ENCODE measurements at places on chromosomes 3 and 15. TPM values are rescaled to one million over a fixed set of nuclear protein-coding genes. Genes with fewer than 3 reads are reported as not detected.

GRCh38 chr3:109548192-109548938 is 211.0 kb upstream of the DPPA4 start:
- DNase-seq: peak; percentile 9
- no peak overlapping the region for H3K27ac ChIP-seq
- H3K27me3 ChIP-seq: no peaks in the 10 kb centered on the region

Gene AGTR1
- total RNA-seq: not detected

Gene MESP1
- total RNA-seq: 5.6 TPM

Gene CHL1
- total RNA-seq: not detected

GRCh38 chr3:66494959-66495667 is 5.7 kb downstream of the LRIG1 start:
- H3K27me3 ChIP-seq: no peaks in the 10 kb centered on the region
- DNase-seq: no peak
- H3K4me3 ChIP-seq: peak overlapping the region; percentile 94
- peaks cover 20% of the 10 kb centered on the region for H3K36me3 ChIP-seq
- peak overlapping the region; percentile 72 for H3K27ac ChIP-seq

DNA sequence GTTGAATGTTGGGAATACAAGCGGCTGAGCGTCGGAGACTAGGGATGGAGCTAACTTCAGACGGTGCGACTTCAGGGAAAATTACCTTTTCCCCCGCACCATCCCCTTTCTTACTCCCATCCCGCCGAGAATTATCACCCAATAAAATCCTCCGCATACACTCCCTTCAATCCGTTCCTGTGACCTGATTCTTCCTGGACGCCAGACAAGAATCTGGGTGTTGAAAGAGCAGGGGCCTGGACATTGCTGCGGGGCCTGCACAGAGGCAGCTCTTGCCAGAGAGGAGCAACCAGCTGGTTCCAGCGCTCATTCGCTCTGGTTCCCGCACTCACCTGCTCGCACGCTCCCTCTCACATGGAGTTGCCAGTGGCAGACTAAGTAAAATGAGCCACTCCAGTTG is 241.9 kb downstream of the ALCAM start:
- peaks cover 2% of the 10 kb centered on the region for H3K27me3 ChIP-seq
- DNase-seq: no peak
- no peak overlapping the region for H3K4me3 ChIP-seq
- no peaks in the 10 kb centered on the region for H3K36me3 ChIP-seq
- H3K4me1 ChIP-seq: no peaks in the 10 kb centered on the region
- H3K27ac ChIP-seq: no peak overlapping the region

Gene CPN2
- total RNA-seq: not detected

Gene GOLGA8O
- 2.2 TPM for total RNA-seq

Gene TMEM40
- not detected for total RNA-seq

DNA sequence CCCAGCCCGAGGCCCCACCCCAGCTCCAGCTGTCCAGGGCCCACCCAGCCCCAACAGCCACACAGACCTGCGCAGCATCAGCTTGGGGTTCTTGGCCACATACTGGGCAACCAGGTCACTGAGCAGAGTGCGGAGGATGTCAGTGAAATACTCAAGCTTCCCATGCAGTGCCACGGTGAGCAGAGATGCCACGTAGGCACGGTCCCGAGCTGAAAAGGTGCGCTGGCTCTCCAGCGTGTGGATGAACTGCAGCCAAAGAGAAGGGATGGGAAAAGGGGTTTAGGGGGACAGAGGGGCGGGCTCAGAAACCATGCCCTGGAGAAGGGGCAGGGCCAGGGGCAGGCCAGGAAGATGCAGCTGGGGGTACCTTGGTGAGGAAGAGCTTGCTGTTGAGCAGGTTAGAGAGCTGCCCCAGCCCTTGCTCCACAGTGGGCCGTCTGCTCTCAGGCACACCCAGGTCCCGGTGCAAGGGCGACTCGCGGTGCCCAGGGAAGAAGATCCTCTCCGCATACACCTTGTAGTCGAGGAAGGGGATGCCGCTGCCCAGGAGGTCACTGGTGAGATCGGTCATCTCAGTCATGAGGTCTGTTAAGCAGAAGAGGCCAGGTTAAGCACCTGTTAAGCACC is 17.4 kb downstream of the PLXNB1 start:
- no peaks in the 10 kb centered on the region for H3K36me3 ChIP-seq
- no peaks in the 10 kb centered on the region for H3K27me3 ChIP-seq
- no peak overlapping the region for H3K27ac ChIP-seq
- no peak for DNase-seq
- H3K4me3 ChIP-seq: no peak overlapping the region
- H3K4me1 ChIP-seq: no peaks in the 10 kb centered on the region

- H3K27me3 ChIP-seq: no peaks in the 10 kb centered on the region
- H3K4me3 ChIP-seq: no peak overlapping the region
- H3K27ac ChIP-seq: no peak overlapping the region
These were observed 202.0 kb downstream of the SHQ1 start for GRCh38 chr3:72646263-72646662.

DNA sequence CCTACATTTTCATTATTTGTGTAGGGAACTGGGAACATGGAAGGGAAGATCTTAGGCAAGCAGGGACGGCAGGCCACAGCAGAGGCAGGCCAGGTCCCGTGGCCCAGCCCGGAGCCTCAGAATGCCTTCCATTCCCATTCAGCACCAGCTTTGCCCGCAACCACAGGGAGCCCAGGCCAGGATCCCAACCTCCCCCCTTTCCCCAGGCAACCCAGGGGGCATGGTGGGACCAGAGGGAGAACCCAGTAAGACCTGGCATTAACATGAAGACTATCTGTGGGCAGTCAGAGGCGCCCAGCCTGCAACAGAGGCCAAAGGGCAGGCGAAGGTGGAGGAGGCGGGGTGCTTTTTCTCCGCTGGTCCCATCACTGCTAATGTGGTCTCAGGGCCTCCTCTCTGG is 135.6 kb downstream of the TPRA1 start:
- H3K4me3 ChIP-seq: no peak overlapping the region
- H3K4me1 ChIP-seq: no peaks in the 10 kb centered on the region
- no peak overlapping the region for H3K27ac ChIP-seq
- H3K27me3 ChIP-seq: peaks cover 51% of the 10 kb centered on the region

Gene FETUB
- not detected for total RNA-seq

DNA sequence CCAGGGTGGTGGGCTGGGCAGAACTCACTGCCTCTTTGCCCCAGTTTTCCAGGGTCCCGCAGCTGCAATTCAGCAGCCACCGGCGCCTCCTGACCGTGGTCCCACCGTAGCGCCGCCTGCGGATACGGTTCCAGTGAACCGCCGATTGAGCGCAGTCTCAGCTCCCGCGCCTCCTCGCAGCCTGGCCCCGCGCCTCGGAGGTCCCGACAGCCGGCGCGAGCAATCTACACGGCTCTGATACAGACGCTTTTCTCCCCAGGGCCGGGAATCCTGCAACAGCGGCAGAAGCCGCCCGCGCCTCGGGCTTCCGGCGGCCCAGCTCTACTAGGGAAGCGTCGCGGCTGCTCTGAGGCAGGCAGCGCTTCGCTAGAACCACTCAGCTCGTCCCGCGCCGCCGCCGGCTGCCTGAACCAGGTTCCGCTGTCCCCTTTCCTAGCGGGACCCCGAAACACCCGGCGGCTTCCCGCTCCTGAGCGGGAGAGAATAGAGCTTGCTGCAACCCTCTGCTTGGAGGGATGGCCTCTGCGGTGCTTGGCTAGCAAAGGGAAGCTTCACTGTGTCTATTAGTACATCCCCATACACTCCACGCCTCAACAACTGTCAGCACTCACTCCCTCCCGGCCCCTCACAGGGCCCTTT is 3.1 kb downstream of the FOXL2NB start:
- H3K4me1 ChIP-seq: peaks cover 11% of the 10 kb centered on the region
- peaks cover 1% of the 10 kb centered on the region for H3K36me3 ChIP-seq
- peaks cover 71% of the 10 kb centered on the region for H3K27me3 ChIP-seq
- H3K4me3 ChIP-seq: peak overlapping the region; percentile 34

Gene DNAH1
- 9.9 TPM for total RNA-seq

Gene GOLGA8R
- 1.5 TPM for total RNA-seq

DNA sequence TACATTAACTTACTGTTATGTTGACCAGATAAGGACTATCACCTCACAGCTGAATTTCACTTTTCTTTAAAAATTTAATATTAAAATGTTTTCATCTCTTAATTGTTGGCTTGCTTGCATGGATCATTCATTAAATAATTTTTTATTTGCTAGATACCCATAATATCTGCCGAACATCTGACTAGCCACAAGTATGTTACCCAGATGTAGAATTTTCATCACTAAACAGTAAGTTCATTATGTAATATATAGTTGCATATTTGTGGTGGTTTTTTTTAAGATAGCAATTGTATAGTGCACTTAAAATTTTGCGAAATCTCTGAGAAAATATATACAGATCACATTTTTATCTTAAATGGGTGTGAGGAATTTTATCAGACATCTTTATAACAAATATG is 190.4 kb downstream of the MBNL1 start:
- H3K4me1 ChIP-seq: peaks cover 24% of the 10 kb centered on the region
- H3K4me3 ChIP-seq: no peak overlapping the region
- no peak overlapping the region for H3K27ac ChIP-seq
- H3K36me3 ChIP-seq: peaks cover 46% of the 10 kb centered on the region

DNA sequence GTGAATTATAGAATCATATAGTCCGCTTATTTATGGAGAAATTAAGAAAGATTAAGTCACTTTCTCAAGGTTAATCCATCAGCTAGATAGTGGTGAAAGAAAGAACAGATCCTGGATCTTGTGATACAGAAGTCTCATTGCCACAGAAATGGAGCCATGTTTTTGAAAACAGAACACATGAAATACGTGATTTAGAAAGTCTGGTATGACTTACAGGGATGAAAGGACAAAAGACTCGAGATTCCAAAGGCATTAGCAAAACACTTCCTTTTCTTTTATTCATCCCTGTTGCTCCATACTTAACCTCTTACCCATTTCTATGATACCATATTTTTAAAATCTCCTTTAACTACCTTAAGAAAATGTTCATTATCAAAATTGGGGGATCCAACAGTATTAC is 40.0 kb upstream of the TEX9 start:
- no peaks in the 10 kb centered on the region for H3K27me3 ChIP-seq
- no peak for DNase-seq
- no peaks in the 10 kb centered on the region for H3K36me3 ChIP-seq
- no peak overlapping the region for H3K27ac ChIP-seq
- H3K4me1 ChIP-seq: no peaks in the 10 kb centered on the region

Gene KIF15
- total RNA-seq: 26.5 TPM

Gene CPA3
- total RNA-seq: not detected

GRCh38 chr3:191473661-191474198 is 12.8 kb downstream of the PYDC2 start:
- H3K36me3 ChIP-seq: no peaks in the 10 kb centered on the region
- no peak for DNase-seq
- H3K27ac ChIP-seq: no peak overlapping the region
- no peak overlapping the region for H3K4me3 ChIP-seq

- H3K27me3 ChIP-seq: no peaks in the 10 kb centered on the region
- no peak overlapping the region for H3K4me3 ChIP-seq
- DNase-seq: no peak
- H3K4me1 ChIP-seq: peaks cover 19% of the 10 kb centered on the region
- H3K36me3 ChIP-seq: no peaks in the 10 kb centered on the region
These were observed 47.8 kb downstream of the BSN start for GRCh38 chr3:49602049-49602554.

- H3K4me3 ChIP-seq: peak overlapping the region; percentile 91
- H3K36me3 ChIP-seq: peaks cover 13% of the 10 kb centered on the region
- H3K4me1 ChIP-seq: peaks cover 17% of the 10 kb centered on the region
- H3K27me3 ChIP-seq: no peaks in the 10 kb centered on the region
- H3K27ac ChIP-seq: peak overlapping the region; percentile 98
These were observed 874 bp downstream of the INO80 start for GRCh38 chr15:41115161-41115651.

Gene FBXL22
- 0.80 TPM for total RNA-seq

GRCh38 chr15:84702961-84703482 is 12.9 kb downstream of the SEC11A start:
- H3K36me3 ChIP-seq: peaks cover 31% of the 10 kb centered on the region
- no peak for DNase-seq
- peak overlapping the region; percentile 43 for H3K27ac ChIP-seq
- no peak overlapping the region for H3K4me3 ChIP-seq

DNA sequence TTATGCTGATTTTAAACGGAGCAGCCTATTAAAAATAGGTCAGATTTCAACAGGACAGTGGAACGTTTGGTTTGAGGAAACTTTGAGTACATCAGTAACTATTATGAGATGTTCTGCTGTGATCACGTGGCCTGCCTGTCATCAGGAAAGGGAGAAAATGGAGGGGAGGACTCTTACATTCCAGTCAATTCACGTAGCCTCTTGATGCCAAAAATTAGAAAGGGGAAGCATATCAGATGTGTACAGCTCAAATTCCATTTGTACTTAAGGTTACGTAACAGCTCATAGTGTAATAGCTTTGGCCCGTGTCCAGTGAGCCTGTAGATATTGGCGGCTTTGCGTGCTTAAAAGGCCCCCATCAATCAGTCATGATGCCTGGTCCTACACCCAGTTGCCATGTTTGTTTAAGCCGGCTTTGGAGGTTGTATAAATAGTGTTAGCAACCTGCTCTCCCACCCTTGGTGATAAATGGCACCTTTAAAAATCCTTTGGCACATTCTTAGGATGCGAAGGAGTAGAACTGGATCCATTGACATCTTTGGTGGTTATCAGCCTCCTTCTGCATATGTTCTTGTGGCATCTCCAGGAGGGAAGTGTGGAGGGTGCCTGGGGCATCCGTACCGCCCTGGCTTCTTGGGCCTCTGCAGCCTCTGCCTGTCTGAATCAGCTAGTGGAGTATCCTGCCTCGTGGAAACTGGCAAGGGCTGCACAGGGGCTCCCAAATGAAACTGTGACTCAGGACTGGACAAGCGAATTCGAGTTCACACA is 163.9 kb downstream of the THSD4 start:
- H3K27me3 ChIP-seq: peaks cover 12% of the 10 kb centered on the region
- no peaks in the 10 kb centered on the region for H3K36me3 ChIP-seq
- H3K4me3 ChIP-seq: no peak overlapping the region
- no peak for DNase-seq
- H3K4me1 ChIP-seq: no peaks in the 10 kb centered on the region
- no peak overlapping the region for H3K27ac ChIP-seq

Gene THRB
- total RNA-seq: not detected

GRCh38 chr15:31469786-31470525 is 143.3 kb downstream of the KLF13 start:
- peaks cover 34% of the 10 kb centered on the region for H3K4me1 ChIP-seq
- H3K27ac ChIP-seq: no peak overlapping the region
- H3K4me3 ChIP-seq: no peak overlapping the region
- peaks cover 10% of the 10 kb centered on the region for H3K36me3 ChIP-seq
- no peak for DNase-seq

DNA sequence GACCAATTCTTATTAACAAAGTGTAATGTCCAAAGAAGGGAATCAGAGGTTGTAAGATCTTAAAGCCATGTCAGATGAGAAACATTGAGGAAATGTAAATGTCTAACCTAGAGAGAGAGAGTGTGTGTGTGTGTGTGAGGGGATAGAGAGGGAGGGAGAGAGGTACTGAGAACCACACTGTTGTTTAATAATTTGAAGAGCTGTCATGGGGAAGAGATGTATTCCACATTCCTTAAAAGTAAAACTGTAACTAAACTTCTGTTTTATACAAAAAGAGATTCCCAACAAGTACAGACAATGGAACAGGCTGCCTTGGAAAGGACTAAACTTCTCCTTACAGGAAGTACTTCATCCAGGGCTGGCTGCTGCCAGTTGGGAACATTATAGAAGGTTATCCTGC is 68.9 kb upstream of the BOC start:
- H3K27me3 ChIP-seq: peaks cover 4% of the 10 kb centered on the region
- H3K36me3 ChIP-seq: no peaks in the 10 kb centered on the region
- DNase-seq: no peak
- H3K4me1 ChIP-seq: peaks cover 5% of the 10 kb centered on the region
